ENCODE measurements at places on chromosomes 4 and X.

DNA sequence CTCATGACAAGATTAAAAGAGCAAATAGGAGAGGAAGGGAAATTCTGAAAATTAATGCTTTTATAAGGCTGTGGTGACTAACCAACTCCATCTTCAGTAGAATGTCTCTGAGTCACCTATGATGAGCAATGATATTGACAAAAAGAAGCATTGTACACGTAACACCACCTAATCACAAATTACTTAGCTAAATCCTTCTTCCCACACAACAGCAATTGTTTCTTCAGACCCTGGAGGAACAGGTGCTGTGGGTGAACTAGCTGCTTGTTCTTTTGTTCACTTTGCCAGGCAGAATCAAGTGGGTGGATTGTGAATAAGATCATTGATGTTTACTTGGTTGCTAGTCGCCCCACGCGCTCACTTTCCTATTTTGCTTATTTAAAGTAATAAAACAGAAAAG is 315.5 kb downstream of the CAMK2D start:
- DNase-seq = no peak

DNA sequence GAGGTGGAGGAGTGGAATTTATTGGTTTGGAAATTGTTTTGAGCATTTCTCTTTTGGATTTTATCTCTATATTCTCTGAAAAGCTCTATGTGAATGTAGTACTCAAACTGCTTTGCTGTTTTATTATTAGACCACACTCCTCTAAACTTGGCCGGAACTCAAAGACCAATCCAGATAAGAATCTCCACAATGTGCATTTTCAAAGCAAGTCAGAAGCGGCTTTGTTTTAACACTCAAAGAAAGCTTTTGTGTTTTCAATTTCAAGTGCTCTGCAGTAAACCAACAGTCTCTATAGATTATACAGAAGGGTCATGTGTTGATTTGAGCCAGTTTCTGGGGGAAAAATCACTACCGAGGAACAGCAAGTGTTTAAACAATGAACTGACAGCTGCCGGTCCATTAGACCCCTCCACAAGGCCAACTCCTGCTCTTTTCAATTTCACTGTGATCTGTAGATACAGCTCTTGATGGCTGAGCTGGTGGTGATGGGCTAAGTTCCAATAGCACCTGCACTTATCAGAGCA is 79.4 kb downstream of the FTHL17 start:
- DNase-seq = no peak

- no peak for DNase-seq
Measured at GRCh38 chr4:92249541-92249940, 54.2 kb upstream of the GRID2 start.

- no peak for DNase-seq
Measured at GRCh38 chr4:38077791-38078489, 117.7 kb downstream of the PTTG2 start.

All from germinal center (tissue), 1 donor.